Psoas muscle (tissue), 8 donors: ENCODE measurements at places on chromosomes 3 and 15. TPM values are rescaled to one million over a fixed set of nuclear protein-coding genes. Genes with fewer than 3 reads are reported as not detected.

MAP6D1 gene
- 7.3 TPM for total RNA-seq

- DNase-seq, result no peak
These were observed 24.6 kb upstream of the RSL24D1 start for GRCh38 chr15:55221090-55222011.

DNA sequence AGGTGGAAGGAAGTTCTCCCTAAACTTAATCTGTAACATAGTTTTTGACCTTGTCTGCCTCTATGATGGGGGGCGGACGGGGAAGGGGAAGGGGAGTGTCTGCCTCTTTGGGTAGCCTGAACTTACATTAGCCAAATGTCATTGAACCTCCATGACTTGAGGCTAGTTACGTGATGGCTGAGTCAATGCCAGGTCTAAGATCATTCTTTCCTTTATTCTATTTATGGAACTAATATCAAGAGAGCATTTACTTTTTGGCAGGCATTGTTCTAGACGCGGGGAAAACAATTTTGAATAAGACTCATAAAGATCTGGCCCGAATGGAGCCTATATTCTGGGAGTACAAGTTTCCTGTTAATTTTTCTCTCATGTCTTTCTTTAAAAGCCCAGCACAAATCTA is 340.7 kb upstream of the C2CD4B start:
- DNase-seq, result no peak

- DNase-seq, result no peak
These were observed 28.3 kb upstream of the STIMATE start for GRCh38 chr3:52925405-52926313.

DNA sequence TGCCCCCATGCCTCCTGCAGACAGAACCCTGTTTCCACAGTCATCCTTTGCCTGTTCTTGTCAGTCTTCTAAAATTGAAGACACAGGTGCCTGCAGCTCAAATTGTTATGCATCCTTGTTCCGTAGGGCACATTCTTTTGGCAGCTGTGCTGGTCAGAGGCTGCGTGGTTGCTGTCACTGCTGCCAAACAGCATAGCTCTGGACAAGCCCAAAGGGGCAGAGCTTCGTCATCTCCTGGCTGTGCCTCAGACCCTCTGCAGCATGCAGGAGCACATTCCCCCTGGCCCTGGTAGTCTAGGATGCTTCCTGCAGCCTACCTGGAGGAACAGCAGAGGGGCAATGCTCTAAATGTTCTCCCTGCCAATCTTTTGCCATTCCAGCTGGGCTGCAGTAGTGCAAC is 2.1 kb upstream of the FBXL22 start:
- peak; percentile 69 for DNase-seq

DNA sequence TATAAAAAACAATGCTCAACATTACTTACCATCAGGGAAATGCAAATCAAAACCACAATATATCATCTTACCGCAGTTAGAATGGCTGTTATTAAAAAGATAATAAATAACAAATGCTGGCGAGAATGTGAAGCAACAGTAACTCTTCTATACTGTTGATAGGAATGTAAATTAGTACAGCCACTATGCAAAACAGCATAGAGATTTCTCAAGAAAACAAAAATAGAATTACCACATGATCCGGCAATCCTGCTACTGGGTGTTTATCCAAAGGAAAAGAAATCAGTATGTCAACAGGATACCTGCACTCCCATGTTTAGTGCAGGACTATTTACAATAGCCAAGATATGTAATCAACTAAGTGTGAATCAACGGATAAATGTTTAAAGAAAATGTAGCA is 48.1 kb downstream of the ADAM10 start:
- no peak for DNase-seq

DNA sequence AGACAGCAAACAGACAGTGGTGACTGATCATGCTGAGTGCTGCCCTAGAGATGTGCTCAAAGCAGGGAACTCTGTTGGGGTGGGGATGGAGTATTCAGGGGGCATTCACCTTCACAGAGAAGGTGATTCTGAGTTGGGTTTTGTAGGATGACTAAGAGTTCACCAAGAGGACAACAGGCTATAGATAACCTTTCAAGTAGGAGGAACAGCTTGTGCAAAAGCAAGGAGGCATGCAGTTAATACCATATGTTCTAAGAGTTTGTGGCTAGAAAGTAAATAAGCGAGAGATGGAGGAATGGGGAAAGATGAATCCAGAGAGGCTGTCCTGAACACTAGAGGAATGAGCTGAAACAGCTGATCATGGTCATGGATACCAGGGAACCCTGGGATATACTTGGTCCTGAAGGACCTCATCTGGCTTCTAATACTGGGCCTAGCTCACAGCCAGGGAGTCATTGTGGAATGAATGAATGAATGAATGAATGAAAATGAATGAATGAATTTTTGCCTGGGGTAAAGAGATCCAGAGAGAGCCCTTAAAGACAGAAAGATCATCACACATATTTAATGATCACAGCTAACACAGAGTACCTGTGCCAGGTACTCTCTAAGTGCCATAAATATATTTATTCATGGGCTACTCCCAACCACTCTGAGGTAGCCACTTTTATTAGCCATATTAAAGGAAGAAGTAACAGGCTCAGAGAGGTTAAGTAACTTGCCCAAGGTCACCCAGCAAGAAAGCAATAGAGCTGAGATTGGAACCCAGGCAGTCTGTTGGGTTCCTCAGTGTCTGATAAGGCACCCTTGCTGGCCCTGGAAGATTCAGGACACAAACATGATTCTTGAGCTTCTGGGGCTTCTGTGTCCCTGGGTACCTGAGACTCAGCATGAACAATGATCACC is 22.0 kb downstream of the SMAD6 start:
- DNase-seq, result no peak

GRCh38 chr15:66240240-66240794 is 13.2 kb downstream of the MEGF11 start:
- DNase-seq, result no peak

- no peak for DNase-seq
These were observed 25.9 kb downstream of the ADGRG7 start for GRCh38 chr3:100635273-100635701.
